ENCODE measurements at places on chromosomes 7 and 10.

- no peak for DNase-seq
These were observed 88.0 kb downstream of the FOXP2 start for GRCh38 chr7:114502454-114503254.

DNA sequence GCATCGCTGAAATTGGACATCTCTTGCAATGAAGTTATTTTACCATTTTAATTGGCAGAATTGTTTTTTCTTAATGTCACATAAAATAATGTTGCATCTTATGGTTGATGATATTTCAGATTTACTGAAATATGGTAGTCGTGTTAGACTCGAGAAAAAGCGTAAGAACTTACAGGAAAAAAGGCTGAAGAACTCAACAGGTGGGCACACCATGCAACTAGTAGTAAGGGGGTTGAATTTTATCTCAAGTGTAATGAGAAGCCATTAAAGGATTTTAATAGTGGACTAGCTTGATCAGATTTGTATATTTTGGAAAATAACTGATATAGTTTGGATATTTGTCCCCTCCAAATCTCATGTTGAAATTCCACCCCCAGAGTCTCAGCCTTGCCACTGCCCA lies 41.1 kb downstream of the MSRB2 start:
- no peak for DNase-seq

DNA sequence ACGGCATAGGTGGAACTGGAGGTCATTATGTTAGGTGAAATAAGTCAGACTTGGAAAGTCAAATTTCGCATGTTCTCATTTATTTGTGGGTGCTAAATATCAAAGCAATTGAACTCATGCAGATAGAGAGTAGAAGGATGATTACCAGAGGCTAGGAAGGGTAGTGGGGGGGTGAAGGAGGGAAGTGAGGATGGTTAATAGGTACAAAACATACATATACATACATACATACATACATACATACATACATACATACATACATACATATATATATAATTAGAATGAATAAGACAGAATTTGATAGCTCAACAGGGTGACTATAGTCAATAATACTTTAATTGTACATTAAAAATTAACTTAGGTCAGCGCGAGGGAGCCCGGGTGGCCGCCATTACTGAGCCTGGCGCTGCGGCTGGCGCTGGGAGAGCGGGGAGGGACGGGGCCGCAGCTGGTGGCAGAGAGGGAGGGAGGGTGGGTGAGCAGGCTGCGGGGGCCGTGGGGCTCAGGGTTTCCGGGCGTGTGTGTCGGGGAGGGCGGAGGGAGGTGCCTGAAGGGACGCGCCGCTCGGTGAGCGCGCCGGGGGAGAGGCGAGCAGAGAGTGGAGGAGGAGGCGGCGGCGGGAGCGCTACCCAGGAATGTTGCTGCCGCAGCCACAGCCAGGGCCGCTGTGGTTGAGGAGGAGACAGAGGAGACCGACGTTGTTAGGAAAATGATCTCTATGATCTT lies 85.8 kb upstream of the EGFR start:
- no peak for DNase-seq

DNA sequence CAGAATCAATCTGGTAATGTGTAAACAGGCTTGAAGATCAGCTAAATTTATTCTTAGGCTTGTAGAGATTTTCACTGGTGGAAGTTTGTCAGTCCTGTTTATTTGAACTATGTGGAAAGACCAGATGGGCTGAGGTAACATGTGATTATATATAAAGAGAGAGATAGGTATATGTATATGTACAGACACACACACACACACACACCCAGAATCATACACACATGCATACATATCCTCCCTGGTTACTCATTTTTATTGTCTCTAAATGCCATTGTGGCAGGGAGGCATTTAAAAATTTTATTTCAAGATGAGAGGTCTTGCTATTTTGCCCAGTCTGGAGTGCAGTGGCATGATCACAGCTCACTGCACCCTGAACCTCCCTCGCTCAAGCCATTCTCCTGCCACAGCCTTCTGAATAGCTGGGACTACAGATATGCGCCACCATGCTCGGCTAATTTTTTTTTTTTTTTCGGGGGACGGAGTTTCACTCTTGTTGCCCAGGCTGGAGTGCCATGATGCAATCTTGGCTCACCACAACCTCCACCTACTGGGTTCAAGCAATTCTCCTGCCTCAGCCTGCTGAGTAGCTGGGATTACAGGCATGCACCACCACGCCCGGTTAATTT lies 78.1 kb upstream of the CYTH3 start:
- DNase-seq, result peak; percentile 42

- no peak for DNase-seq
These were observed 55.7 kb upstream of the RHEB start for GRCh38 chr7:151575410-151575809.

- DNase-seq, result no peak
These were observed 234.7 kb downstream of the GFRA1 start for GRCh38 chr10:116038259-116038658.

- DNase-seq, result no peak
These were observed 38.2 kb downstream of the GSDME start for GRCh38 chr7:24718977-24719491.

DNA sequence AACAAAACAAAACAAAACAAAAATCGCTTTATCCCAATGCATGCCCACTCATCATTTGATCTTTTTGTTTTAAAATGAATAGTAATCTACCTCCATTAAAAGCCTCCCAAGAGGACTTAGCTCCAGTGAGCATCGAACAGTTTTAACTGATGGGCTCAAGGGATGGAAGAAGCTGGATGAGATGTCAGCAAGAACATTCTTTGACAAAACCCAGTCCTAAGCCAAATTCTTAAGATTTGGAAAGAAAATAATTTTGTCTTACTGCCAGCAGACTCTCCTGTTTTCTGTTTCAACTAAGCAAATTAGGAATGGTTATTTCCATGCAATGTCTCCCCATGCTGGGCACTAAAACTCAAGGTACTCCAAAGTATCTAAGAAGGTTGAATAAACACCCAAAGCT lies 127.3 kb downstream of the RNLS start:
- no peak for DNase-seq

GRCh38 chr10:99920486-99920885 lies 89.3 kb downstream of the DNMBP start:
- no peak for DNase-seq

DNA sequence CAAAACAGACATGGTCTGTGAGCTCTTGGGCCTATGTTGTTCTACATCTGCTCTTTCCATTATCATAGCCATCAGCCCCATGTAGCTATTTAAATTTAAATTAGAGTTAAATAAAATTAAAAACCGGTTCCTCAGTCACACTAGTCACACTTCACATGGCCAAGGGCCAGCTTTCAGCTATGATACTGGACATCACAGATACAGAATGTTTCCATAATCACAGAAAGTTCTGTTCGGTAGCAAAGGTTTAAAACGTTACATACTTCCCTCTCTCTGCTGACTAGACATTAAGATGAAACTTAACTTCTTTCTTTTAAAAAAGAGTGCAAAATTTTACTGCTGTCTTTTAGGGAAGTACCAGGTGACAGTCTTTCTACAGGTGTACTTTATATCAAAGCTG lies 43.0 kb downstream of the SRPK2 start:
- DNase-seq, result peak; percentile 1

Data from AML-193 (cell line).